ENCODE measurements at places on chromosomes 6 and 20.

DNA sequence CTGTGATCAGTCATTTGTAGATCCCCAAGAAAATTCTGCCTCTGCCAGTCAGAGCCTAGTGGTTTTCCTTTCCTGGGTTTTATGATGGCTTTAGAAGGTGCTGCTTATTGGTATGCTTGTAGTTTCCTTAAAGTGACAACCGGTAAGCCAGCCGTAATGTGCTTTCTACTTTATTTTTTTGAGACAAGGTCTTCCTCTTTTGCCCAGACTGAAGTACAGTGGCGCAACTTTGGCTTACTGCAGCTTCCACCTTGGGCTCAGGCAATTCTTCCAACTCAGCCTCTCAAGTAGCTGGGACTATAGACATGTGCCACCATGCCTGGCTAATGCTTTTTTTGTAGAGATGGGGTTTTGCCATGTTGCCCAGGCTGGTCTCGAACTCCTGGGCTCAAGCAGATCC, 23.5 kb downstream of the MCM8 start:
- no peak for DNase-seq

- no peak for DNase-seq
Measured at GRCh38 chr20:59428441-59429205, 128.2 kb downstream of the EDN3 start.

DNA sequence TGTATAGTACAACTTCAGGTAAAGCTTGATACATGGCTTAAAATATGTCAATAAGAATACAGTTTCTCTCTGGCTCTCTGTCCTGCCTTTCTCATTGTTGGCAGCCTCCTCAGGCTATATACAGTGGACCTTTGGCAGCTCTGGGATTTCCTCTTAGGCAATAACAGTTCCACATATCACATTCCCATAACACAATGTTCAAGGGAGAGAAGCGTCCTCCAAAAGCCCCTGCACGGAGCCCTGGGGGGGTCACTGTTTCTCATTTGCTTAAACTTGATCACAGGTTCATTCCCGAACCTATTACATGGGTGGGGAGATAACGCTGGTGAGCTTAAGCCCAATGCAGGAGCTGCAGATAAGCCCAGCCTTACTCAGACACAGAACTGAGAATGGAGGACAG, 4.4 kb upstream of the FLRT3 start:
- no peak for DNase-seq

DNA sequence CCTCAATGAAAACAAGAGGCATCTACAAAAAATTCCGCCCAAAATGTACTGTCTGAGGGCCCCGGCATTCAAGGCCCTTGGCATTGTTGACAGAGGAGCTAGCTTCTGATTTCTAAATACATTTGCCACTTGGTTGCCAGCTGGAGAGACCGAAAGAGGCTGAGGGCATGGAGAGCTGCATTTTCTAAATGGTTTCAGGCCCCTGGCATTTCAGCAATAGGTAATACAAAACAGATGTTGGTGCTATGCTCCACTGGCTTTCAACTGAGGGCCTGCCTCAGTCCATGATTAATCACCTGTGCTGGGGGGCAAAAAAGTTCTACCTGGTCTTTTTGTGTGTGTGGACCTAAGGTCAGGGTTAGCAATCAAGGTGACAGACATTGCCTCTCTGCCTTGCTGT, 79.5 kb upstream of the ISM1 start:
- no peak for DNase-seq

DNA sequence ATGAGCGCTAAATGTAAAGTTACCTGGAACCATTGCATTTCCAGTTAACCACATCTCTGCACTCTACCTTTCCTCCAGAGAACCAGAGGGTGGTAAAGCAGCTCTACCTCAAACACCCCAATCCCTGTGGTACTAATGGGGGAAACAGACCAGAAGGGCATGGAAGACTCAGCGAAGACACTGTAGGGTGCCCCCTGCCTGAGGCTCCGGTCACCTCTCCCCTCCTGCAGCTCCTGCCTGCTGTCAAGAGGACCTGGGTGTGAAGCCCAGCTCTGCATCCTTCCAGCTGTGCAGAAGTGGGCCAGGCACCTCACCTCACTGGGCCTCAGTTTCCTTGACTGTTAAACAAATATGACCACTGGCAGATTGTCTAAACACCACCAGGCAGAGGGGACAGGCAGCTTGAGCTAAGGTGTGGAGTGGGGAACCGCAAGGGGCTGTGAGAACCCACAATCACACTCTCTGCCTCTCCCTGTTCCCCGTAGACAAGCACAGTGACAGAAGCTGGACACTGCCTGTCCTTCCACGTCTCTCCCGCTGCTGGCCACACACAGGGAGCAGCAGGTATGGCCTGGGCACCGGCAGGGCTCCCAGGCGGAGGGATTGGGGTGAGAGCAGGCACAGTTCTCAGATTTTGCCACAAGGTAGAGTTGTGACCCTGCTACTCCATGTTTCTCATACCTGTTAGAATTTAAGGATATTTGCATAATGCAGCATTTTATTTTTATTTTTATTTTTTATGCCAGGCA, 9.1 kb upstream of the BPIFA2 start:
- no peak for DNase-seq

DNA sequence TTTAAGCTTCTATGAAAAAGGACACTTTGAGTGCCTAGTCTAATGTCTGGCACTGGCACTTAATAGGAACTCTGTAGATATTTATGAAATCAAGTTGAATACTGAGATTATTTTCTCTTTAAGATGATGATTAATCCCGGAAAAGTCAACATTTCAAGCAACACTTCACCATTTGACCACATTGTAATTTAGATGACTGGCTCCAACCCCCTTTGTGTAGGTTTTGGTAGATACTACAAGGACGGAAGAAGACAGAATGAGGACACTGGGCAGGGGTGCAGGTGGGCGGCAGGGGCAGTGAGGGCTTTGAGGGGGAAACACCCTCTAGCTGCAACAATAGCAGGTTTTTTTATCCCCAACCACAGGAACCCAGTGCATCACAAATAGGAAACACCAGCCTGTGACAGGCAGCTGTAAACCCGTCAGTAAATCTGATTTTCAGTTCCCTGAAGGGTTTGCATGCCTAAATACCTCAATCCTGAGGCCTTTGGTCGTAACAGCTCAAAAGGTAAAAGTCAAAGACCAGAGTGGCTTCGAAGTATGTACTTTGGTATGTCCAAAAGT, 4.6 kb downstream of the DTNBP1 start:
- no peak for DNase-seq

DNA sequence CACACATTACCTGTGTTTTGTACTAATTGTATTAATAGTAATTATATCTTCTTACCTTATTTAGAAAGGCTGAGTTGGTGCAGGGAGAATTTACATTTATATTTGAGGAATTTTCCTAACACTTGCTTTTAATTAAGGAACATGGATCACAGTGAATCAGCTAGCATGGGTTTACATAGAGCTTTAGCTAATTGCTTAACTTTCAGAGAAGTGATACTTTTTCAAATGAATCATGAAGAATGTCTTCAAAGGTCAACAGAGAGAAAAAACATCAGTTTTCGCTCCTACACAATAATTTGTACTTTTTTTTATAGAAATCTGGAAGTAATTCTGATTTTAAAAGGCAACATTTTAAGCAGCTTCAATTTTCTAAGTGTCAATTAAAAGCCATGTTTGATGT, 195.0 kb upstream of the HEY2 start:
- DNase-seq: no peak

GRCh38 chr6:137224799-137225198, 5.6 kb upstream of the IFNGR1 start:
- no peak for DNase-seq

GRCh38 chr6:15436451-15436850, 190.6 kb downstream of the JARID2 start:
- DNase-seq: no peak

DNA sequence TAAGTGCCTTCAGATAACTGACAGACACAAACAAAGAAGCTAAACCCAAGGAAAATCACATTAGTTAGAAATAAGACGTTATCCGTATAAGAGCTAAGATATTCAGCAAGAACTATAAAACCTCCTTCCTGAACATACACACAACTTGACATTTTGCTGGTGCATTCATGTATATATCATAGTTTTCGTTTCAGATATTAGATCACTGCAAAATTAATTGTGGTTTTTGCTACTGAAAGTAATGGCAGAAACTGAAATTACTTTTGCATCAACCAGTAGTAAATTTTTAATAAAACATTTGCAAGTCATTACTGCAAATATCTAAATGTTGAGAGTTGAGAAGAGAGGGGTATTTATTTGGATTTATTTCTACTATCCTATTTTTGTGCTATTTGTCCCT, 26.1 kb upstream of the KCNQ5 start:
- no peak for DNase-seq

DNA sequence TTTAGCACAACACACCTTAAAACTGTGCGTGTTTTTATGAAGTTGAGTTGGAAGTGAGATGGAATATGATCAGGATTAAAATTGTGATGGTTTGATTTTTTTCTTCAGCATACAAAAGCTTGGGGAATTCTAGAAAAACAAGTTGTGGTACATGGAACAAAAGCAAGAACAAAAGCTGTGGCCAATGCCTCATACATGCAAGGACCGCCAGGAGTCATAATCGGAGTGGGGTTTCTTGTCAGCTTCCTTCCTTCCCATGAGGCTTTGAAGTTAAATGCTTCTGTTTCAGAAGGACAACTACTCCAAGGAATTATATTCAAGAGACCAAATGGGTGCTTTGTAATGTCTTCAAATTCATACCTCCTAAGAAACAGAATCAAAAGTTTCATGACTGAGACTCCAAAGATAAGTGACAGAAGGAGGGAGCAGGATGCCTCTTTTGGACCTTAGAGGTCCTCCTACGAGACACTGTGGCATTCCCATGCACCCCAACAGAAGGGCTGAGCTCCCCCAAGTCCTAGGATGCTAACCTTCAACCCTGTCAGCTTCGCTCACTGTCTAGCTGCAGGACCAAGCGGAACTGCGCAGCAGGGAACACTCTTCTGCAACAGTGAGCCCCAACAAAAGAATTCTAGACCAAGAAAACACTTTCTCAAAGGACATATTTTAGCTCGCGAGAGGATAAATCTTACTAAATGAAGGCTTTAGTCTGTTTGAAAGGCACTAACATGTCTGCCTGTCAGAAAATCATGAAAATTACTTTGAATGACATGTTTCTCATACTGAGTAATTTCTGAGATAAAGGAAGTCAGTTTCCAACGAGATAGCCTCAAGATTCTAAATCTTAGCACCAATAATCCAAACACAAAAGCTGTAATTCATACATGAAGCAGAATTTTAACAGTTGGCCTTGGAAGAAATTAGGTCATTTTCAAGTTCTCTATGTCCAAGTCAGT, 108.5 kb upstream of the NHSL1 start:
- no peak for DNase-seq

DNA sequence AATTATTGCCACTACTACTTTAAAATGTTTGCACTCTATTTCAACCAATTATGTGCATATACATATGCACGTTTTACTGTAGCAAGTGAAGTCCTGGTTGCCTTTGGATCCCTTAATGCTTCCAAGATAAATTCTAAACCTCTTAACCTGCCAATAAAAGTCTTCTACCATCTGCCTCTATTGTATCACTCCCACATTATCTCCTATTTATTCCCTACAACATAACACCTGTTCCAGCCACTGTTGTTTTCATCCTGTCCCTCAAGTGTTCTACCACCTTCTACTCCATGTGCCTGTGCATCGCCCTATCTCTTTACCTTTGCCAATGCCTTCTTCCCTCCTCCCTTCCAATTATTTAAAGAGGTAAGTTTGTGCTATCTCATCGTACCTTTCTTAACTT, 499.0 kb upstream of the RNF217 start:
- no peak for DNase-seq

GRCh38 chr6:80331974-80332373, 225.5 kb downstream of the BCKDHB start:
- DNase-seq: no peak

GRCh38 chr6:29522227-29522626, 34.5 kb upstream of the MAS1L start:
- no peak for DNase-seq

GRCh38 chr6:44737829-44738528, 350.5 kb downstream of the CDC5L start:
- no peak for DNase-seq

DNA sequence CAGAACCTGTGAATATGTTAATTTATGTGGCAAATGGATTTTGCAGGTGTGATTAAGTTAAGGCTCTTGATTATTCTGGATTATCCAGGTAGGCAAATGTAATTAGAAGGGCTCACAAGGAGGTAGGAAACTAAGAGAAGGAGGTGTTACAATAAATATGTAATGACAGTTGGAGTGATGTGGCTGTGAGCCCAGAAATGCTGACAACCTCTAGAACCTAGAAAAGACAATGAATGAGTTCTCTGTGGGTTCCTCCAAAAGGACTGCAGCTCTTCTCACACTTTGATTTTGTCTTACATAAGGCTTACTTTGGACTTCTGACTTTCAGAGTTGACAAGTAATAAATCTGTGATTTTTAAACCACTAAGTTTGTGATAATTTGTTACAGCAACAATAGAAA, 406.6 kb upstream of the EPHA7 start:
- no peak for DNase-seq

GRCh38 chr20:32784369-32785080, 22.3 kb downstream of the DNMT3B start:
- no peak for DNase-seq

- DNase-seq: no peak
Measured at GRCh38 chr6:169801396-169802160, 50.2 kb downstream of the ERMARD start.

DNA sequence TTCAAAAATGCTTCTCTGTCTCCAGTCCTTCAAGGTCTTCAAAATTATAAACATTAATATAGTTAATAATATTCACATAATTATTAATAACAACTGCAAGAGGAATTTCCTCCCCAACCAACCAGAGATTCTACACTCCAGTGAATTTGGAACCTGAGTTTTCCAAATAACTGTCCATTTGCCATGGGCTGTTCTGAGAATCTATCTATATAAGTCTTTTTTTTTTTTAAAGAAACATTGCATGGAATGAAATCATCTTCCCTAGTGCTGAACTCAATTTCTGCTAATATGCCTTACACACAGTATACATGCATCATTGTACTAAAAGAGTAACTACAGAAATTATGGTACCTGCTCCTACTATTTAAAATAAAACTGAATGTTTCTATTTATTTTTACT, 113.9 kb downstream of the SLC22A3 start:
- DNase-seq: no peak

GRCh38 chr6:35678021-35678654, 10.6 kb downstream of the FKBP5 start:
- DNase-seq: no peak

- DNase-seq: no peak
Measured at GRCh38 chr6:12720310-12720709, 3.7 kb downstream of the PHACTR1 start.

DNA sequence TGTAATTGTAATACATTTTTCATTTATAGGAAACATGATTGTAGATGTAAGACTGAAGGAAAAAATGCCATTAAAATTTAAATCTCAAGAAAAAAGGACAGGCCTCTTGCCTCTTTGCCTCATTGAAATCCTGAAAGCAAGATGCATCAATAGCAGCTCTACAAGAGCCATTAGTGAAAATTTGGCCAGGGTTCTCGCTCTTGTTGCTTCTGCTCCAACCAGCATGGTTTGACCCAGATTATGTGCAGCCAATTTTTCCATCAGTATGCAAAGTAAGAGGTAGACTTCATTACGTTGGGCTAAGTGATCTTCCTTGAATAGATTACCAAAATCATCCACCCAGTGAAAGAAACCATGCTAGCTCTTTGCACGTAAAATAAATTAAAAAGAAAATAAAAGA, 106.6 kb downstream of the SGK1 start:
- DNase-seq: no peak

GRCh38 chr6:12024216-12024615, 12.1 kb downstream of the HIVEP1 start:
- DNase-seq: no peak

- no peak for DNase-seq
Measured at GRCh38 chr20:46741924-46742668, 32.6 kb downstream of the SLC2A10 start.

- no peak for DNase-seq
Measured at GRCh38 chr20:49899541-49900383, 15.6 kb downstream of the SPATA2 start.
